ENCODE measurements at places on chromosomes 2 and 18.
A peak's percentile ranks its signal among the peaks of the same experiment; 100 is the strongest.

- no peak for DNase-seq
Measured at GRCh38 chr18:5600378-5601071, 56.7 kb upstream of the EPB41L3 start.

- peak; percentile 14 for DNase-seq
Measured at GRCh38 chr2:25041307-25041927, 459 bp upstream of the EFR3B start.

- no peak for DNase-seq
Measured at GRCh38 chr2:212709280-212709679, 170.7 kb upstream of the ERBB4 start.

DNA sequence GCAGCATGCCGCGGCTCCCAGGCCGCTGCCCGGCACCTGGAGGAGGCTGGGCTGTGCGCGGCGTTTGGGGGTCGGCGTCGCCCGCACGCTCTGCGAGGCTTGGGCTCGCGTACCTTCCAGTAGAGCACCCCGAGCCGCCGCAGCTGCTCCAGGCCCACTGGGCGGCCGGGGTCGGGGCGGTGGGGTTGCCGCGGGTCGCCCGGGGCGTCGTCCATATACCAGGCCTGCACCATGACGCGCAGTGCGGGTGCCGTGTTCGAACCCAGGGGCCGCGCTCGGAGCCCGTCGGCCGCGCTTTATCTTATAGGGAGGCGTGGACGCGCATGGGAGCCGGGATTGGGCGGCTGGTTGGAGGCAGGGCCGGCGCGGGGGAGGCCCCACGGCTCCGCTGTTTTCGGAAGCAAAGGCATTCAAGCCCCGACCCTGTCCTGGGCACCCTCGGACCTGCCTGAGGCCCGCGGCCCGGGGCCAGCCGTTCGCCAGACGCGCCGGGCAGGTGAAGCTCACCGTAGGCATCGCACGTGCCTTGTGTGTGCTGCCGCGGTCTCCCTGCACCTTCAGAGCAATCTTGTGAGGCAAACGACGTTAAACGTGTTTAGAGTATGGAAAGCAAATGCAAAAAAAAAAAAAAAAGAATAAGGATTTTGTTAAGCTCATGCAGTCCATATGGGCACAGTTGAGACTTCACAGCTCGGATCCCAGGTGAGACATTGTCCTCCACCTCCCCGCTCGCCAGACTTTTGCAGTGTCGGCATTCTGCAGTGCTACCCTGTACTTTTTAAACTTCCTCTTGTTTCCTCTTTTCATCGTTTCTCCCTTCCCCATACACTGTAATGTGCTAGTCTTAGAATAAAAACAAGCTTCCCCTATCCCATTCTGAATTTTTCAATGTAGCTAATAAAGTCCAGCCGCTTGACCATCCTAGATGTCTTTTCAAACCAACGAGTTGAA is at the start of gene ADI1:
Gene ADI1 (minus strand): TSS at position 277 of the 951 bp plus-strand sequence. CDS start 44 bp downstream, at position 233.
- peak; percentile 82 for DNase-seq

DNA sequence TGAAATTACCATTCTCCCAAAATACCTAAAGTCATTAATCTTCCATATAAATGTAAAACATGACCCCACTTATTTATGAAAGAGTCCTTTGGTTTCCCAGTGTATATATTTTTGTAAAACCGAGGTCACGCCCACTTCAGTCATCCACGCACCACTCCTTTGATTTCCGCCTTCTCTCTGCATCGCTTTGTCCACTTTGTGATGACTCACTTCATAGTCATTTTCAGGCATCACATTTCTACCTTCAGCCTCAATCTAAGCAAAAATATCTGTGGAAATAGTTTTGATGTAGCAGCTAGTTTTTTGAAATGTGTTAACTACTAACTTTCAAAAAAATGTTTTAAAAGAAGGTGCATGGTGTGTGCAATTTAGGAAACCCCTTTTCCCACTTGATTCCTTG is 793.5 kb upstream of the SOX11 start:
- no peak for DNase-seq

GRCh38 chr2:31415421-31415820 is 879 bp upstream of the XDH start:
- DNase-seq, result no peak

GRCh38 chr2:3301001-3301400 is 76.6 kb downstream of the EIPR1 start:
- DNase-seq, result no peak

GRCh38 chr18:47815486-47816270 is 114.8 kb downstream of the SMAD2 start:
- DNase-seq, result no peak

GRCh38 chr2:29562896-29563295 is 358.5 kb downstream of the ALK start:
- DNase-seq, result no peak

GRCh38 chr2:200262047-200262446 is 44.4 kb upstream of the SPATS2L start:
- no peak for DNase-seq

DNA sequence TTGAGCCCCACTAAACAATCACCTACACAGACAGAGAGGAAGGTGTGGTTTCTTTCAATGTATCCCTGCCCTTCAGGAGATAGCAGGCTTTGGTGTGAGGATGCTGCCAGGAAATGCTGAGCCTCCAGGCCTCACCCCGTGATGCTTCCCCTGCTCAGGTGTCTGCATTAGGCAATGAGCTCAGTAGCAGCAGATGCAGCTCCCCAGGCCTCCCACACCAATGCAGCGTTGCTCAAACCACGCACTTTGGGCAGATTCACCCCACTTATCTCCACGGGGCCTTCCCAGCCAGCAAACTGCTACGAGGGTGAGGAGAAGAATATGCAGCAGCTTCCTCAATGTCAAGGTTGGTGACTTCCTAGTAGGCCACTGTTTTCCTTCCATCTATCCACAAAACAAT is 229.3 kb upstream of the PXDN start:
- no peak for DNase-seq

GRCh38 chr2:106280722-106281446 is 86.8 kb upstream of the UXS1 start:
- no peak for DNase-seq

GRCh38 chr2:219178377-219179175 is 501 bp downstream of the RETREG2 start:
- peak; percentile 41 for DNase-seq

DNA sequence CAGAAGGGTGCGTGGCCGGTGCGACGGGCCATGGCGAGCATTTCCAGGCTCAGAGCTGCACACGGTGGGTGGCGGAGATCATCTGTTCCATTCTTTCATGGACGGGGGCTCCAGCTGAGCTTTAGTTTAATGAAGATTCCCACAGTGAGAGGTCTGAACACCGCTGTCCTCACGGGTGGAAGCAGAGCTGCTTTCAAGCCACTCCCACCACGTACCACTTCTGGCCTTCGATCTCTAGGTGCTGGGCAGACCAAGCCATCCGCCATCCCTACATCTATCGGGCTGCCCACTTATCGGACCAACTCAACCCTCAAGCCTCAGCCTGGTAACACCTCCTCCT is 18.5 kb downstream of the GPR35 start:
- DNase-seq, result no peak

GRCh38 chr18:51943281-51943680 is 396.7 kb upstream of the DCC start:
- no peak for DNase-seq

Measured in activated naive CD4-positive, alpha-beta T cell treated with Interleukin-2 at 50 U/mL for 16 hours (primary cell).